ENCODE measurements at places on chromosomes 3 and 15.

DNA sequence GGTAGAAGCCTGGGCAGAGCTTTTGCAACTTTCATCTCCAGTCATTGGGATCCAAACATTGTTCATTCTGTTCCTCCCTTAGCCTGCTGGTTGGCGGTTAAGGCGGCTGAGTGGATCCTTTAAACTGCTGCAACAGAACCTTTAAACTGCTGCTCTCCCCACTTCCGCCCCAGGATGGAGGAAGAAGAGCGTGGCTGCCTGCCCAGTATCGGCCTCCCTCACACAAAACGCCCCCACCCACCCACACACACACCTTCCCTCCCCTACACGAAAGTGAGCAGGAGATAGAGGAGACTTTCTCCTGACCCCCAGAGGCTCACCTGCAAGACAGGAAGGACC is 460 bp upstream of the ZMAT3 start:
- DNase-seq = peak; percentile 38

GRCh38 chr15:70856884-70857561 is 3.1 kb upstream of the LARP6 start:
- peak; percentile 100 for DNase-seq

GRCh38 chr15:96974761-96975160 is 644.3 kb downstream of the NR2F2 start:
- DNase-seq = peak; percentile 2

- DNase-seq = peak; percentile 72
These were observed 12.0 kb downstream of the TBC1D5 start for GRCh38 chr3:17730318-17730967.

- no peak for DNase-seq
These were observed 46.4 kb downstream of the C2CD4B start for GRCh38 chr15:62118520-62119226.

DNA sequence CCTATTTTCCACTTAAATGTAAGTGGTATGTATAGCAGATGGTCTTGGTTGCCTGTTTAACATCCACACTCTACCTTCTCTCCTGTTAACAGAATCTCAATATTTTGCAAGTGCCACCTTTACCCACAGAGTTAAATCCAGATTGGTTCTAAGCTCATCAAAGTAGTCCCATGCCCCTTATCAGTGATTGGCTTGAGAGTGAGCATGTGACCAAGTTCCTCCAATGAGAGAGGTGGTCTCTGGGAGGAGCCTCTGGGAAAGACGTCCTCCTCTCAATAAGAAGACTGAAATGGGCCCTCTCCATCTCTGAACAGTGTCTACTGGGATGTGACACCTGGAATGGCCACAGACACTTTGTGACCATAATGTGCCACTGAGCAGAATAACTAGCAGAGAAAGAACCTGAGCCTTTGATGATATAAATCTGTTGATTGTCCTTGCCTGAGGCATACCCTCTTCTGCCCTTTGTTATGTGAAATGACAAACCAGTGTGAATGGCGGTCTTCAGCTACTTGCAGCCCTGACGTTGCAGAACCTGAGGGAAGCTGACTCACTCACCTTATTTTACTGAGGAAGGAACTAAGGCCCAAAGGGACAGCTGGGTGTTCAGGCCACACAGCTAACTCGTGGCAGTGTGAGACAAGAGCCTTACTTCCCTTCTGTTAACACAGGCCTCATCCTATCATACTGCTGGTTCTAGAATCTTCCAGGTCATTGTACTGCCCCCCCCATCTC is 42.4 kb upstream of the LARS2 start:
- DNase-seq = no peak

GRCh38 chr3:108134555-108134880 is 43.7 kb upstream of the CD47 start:
- DNase-seq = no peak

GRCh38 chr15:69652293-69652692 is 199.7 kb downstream of the RPLP1 start:
- DNase-seq = no peak

- peak; percentile 74 for DNase-seq
These were observed 595 bp downstream of the DPH6 start for GRCh38 chr15:35545316-35545823.

- DNase-seq = no peak
These were observed 1.8 kb downstream of the SPTSSB start for GRCh38 chr3:161369531-161369930.

All from EL (cell line).